Inflammatory macrophage treated with lipopolysaccharide for 1 hour (primary cell): ENCODE measurements at places on chromosomes 7 and 10.

DNA sequence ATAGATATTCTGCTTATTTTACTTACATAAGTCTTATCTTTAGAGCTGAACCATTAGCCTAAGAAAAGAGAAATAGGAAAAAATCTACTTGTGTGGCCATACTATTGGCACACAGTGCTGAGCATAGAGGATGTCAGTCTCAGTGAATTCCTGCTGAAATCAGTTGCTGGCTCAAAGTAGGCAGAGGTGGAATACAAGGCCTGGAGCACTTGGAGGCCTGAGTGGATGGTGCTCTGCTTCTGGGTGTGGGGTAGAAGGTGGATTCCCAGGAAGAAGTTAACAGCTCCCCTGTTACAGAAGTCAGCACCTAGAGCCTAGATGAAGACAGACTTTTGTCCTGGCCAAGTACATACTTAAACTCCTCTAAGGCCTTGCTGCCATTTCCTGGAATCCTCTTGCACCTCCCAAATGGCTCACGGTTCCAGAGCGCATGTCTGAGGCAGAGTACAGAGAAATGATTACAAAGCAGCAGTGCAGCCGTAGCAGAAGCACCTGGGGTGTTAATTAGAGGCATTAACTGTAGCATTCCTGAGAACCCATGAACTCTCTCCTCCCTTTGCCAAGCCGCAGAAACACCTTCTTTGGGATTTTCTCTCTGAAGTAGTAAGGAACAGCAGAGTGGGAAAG, 18.0 kb upstream of the XPNPEP1 start:
- no peak for DNase-seq

DNA sequence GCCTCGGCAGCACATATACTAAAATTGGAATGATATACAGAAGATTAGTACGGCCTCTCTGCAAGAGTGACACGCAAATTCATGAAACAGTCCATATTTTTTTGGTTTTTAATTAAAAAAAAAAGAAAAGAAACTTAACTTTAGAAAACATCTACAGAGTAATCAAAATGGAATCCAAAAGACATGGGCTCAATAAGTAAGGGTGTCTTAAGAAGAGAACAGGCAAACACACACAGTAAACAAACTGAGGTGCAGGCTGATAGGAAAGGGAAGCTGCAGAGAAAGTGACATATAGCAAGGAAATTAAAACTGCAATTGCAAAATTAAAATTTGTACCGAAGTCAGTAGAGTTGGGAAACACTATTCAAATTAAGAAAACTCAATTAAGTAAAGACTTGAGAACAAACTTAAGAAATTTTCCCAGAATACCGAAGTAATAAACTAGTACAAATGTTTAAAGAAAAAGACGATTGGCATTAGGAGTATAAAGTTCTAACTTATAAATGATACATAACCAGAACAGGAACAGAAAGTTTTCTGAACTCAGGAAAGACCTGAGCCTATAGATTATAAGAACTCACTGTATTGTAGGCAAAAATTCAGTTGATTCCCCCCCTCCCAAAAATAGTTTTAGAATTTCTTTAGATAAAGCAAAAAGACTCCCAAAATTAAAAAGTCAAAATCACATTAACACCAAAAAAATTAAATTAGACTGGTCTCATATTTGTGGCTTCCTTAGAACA, 16.3 kb downstream of the MTPN start:
- no peak for DNase-seq

DNA sequence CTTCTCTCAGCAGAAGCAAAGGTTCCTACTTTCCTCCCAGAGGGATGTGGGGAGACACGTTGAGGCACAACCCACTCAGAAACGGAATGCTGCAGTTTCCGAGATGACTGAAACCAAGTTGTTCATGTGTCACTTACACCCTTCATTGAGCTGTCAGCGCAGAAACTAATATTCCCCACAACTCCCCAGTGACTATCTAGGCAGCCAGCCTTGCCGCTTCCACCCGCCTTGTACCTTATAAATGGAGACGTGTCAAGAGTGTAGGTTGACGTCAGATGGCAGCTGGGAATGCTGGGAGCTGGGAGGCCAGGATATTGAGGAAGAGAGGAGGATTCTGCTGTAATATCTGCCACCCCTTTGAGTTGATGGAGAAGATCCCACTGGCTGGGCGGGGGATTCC, 15.1 kb downstream of the GPR26 start:
- no peak for DNase-seq

DNA sequence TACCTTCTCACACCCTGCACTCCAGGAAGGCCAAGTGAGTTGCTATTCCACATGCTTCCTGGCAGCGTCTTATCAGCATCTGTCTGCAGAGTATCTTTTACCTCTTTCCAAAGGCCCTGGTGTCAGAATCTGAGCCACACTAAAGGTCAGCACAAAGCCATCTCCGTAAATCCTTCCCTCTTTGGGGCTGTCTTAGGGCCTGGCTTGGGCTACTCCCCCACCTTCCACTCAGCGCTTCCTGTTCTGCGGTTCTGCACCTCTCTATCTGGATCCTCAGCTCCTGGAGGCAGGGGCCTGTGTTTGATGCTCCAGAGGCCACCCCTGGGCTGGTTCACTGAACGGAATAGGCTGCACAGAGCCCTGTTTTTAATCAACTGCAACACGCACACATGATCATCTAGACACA, 334.8 kb upstream of the GALNT17 start:
- no peak for DNase-seq

- DNase-seq: no peak
Observed at GRCh38 chr10:16527452-16527851, 5.8 kb upstream of the C1QL3 start.

DNA sequence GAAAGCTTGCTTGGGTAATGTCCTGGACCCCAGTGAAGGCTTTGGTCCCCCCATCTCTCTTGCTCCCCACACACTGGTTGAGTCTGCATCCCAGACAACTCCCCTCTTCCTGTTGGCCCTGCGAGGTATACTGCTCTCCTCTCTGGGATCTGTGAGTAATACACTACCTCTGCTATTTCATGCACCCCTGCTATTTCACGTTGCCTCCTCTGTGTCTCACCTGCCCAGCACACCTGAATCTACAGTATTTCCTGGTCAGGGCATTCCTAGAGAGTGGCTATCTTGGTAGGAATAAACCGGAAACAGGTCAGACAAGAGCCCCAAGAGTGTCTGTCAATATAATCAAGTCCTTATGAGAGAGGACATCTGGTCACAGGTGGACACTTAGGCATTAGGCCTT, 114.3 kb upstream of the ODAD2 start:
- no peak for DNase-seq

GRCh38 chr10:43049081-43049551, 27.8 kb upstream of the RET start:
- no peak for DNase-seq

- DNase-seq: no peak
Observed at GRCh38 chr10:15516256-15517085, 145.4 kb upstream of the FAM171A1 start.

DNA sequence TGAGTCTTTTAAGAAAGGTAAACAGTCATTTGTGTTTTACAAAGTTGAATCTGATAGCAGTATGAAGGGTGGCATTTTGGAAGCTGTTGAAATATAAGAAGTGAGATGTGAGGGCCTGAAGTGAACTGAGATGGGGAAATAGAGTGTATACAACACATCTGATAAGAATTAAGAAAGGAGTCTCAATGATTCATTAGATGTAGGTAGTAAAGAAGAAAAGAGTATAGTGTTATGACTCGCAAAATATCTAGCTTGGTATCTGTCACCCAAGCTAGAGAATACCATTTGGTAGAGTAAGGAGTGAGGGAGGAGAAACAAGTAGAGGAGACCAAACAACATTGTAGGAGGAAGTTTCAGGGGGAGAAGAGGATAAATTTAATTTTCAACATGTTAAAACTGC, 5.3 kb downstream of the PTPN12 start:
- peak; percentile 40 for DNase-seq

GRCh38 chr7:93973134-93973533, 31.0 kb downstream of the BET1 start:
- DNase-seq: no peak

- DNase-seq: no peak
Observed at GRCh38 chr7:2172311-2173188, 60.2 kb downstream of the MAD1L1 start.

DNA sequence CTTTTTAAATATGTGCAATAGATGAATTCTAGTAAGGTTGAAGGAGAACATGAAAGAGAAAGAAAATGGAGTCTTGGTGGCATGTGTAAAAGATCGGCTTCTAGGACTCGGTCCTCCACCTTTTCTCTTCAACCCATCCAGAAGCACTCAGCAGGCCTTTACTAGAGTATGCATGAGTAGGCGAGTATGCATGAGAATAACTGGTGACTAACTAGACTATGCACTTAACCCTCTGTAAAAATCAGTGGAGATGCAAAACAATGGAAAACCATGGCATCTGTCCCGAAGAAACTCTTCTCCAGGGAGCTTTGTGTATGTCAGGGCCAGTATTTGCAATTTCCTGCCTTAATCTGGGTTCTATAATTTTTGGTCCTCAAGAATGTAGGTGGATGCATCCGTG, 40.0 kb upstream of the GRB10 start:
- no peak for DNase-seq

GRCh38 chr10:43610636-43611035, 4.4 kb downstream of the ZNF485 start:
- no peak for DNase-seq

GRCh38 chr7:135385209-135385608, 124.7 kb downstream of the CNOT4 start:
- no peak for DNase-seq

DNA sequence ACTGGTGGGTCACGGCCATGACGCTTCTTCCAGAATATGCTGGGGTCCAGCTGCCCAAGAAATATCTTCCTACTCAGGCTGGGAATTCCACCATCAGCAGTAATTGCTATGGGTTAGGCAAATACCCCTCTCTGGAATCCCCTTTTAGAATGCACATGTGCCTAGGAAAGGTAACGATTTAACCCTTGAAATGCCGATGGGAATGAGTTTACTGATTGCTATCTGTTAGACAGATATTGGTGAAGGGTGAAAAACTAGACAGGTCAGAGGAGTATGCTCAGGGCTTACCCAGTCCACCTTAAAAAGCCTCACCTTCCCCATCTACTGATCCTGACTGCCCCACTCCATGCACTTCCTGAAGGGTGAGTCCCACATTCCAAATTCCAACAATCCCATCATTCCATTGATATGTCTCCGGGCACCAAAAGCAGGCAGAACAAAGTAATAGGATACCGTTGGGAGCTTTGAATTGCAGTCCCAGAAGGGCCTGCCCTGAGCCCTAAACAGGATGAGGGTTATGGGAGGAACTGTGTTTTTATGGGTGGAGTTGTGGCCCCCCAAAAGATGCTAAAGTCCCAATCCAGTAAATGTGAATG, 59.3 kb downstream of the DLG5 start:
- no peak for DNase-seq

DNA sequence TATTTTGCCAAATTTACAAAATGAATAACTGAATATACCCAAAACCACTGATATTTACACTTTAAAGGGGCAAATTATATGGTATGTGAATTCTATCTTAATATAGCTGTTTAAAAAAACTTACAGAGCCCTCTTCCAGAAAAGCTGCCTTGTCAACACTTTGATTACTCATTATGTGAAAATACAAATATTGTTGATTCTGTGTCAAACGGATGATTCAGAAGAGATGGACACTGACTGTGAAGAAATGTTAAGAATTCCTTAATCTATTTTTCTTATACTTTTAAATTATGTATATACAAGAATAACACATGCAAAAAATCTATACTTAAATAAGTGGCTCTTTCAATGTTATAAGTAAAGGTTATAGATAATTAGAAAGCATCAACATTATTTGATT, 41.5 kb downstream of the SMURF1 start:
- DNase-seq: no peak
